ENCODE measurements at places on chromosomes 7 and 10. TPM values are rescaled to one million over a fixed set of nuclear protein-coding genes. Genes with fewer than 3 reads are reported as not detected.

Gene MYH16
- not detected for total RNA-seq

GRCh38 chr10:5645944-5646617 is 20.3 kb downstream of the ASB13 start:
- no peaks in the 10 kb centered on the region for H3K27me3 ChIP-seq
- H3K4me3 ChIP-seq, result no peak overlapping the region
- no peaks in the 10 kb centered on the region for H3K4me1 ChIP-seq
- H3K27ac ChIP-seq, result no peak overlapping the region
- DNase-seq, result no peak

DNA sequence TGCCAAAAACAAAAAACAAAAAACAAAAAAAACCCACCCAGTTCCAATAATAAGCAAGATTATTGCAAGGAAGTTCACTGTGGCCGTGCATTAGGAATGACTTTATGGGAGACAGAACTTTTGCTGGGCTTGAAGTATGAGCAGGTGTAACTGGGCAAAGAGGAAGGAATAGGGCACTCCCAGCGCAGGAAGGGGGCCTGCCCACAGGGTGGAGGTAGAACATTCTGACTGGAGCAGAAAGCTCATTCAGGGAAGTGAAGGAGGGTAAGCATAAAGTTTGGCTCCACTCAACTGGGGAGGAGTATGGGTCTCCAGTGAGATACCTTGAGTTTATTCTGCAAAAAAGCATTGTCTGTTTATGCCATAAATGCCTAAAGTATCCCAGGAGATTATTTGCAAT is 42.1 kb upstream of the WIPF3 start:
- peak; percentile 13 for DNase-seq
- H3K36me3 ChIP-seq, result no peaks in the 10 kb centered on the region
- H3K27me3 ChIP-seq, result peaks cover 38% of the 10 kb centered on the region
- H3K27ac ChIP-seq, result no peak overlapping the region
- H3K4me1 ChIP-seq, result no peaks in the 10 kb centered on the region

DNA sequence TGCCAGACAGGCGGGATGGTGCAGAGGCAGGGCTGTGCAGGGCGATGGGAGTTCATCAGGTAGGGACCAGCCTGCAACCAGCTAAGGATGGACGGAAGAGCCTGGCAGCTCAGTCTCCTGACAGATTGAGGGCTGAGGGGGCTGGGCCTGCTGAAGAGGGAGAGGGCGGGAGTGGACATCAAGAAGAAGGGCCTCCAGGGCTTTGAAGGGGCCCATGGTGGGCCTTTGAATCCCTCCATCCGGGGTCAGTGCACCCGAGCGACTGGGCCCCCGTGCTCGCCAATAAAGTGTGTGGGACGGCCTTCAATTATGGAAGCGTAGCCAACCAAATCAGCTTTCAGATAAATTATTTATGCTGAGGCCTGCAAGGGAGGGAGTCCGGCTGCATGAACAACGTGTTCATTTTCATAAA is 431.2 kb downstream of the RPS24 start:
- no peak for DNase-seq
- H3K27me3 ChIP-seq, result peaks cover 37% of the 10 kb centered on the region
- H3K27ac ChIP-seq, result no peak overlapping the region

Gene SFRP4
- total RNA-seq, result not detected

DNA sequence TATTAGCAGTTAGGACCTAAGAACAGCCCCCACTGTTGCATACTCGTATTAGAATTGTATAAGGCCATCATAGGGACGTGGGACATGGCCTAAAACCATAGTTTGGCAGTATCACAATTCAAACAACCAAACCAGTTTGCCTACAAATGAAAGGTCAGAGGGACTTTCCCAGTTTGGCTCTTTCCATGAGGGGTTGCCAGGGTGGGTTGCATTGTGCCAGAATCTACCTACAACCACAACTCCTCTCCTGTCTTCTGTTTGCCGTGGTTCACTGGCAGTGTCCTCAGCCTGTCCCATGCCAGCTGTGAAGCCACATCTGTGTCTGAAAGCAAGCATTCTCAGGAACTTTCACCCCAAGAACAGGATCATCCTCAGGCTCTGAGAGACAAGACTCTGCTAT is 44.5 kb downstream of the PIK3AP1 start:
- H3K4me3 ChIP-seq, result no peak overlapping the region
- H3K27ac ChIP-seq, result no peak overlapping the region
- no peaks in the 10 kb centered on the region for H3K4me1 ChIP-seq
- H3K27me3 ChIP-seq, result peaks cover 11% of the 10 kb centered on the region
- no peak for DNase-seq

Gene PRSS2
- total RNA-seq, result not detected

Gene CDH23
- 0.07 TPM for total RNA-seq

- DNase-seq, result no peak
- no peaks in the 10 kb centered on the region for H3K27me3 ChIP-seq
Observed at GRCh38 chr10:75049316-75050148, 61.9 kb upstream of the SAMD8 start.

- H3K36me3 ChIP-seq, result no peaks in the 10 kb centered on the region
- H3K4me1 ChIP-seq, result no peaks in the 10 kb centered on the region
- peak; percentile 22 for DNase-seq
- H3K4me3 ChIP-seq, result peak overlapping the region; percentile 74
Observed at GRCh38 chr10:15370212-15370855, 755 bp downstream of the FAM171A1 start.

Gene CALHM2
- 4.2 TPM for total RNA-seq

- H3K27ac ChIP-seq, result no peak overlapping the region
- H3K4me1 ChIP-seq, result no peaks in the 10 kb centered on the region
- no peak for DNase-seq
- H3K4me3 ChIP-seq, result no peak overlapping the region
Observed at GRCh38 chr10:77068969-77069368, 568.6 kb downstream of the KCNMA1 start.

DNA sequence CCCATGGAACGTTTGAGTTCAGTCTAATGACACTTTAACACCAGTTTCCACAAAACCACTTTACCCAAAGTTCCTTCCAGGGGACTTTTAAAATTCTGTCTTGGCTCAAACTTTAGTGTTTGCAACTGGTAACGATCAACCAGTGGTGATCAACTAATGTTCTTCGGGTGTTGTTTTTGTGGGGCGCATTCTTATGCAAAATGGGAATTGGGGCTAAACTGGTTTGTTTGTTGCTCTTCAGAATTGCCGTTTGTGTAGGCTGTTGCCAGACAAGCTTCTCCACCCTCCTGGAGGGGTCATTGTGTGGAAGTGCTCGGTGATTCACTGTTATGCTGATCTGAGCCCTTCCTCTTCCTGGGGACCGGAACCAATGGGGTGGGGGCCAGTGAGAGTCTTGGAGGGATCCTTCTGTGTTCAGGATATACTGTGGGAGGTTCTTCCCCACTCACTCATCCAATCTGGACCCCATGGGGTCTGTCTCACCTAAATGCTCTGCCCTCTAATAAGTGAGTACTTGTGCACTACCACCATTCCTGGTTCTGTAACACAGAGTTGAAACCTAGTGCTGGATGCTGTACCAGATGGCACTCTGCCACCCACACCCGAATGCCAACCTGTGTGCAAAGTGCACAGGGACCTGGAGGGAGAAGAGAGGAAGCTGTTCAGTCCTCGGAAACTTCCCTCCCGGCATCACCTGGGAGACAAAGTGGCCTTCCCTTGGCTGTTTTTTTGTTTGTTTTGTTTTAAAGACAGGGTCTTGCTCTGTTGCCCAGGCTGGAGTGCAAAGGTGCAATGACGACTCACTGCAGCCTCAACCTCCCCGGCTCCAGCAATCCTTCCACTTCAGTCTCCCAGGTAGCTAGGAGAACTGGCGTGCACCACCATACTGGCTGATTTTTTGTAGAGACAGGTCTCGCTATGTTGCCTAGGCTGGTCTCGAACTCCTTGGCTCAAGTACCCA is 2.1 kb downstream of the NFE2L3 start:
- peak overlapping the region; percentile 66 for H3K4me3 ChIP-seq
- no peak overlapping the region for H3K27ac ChIP-seq
- no peak for DNase-seq
- peaks cover 23% of the 10 kb centered on the region for H3K4me1 ChIP-seq

- DNase-seq, result no peak
- H3K27ac ChIP-seq, result no peak overlapping the region
- H3K4me1 ChIP-seq, result no peaks in the 10 kb centered on the region
- H3K36me3 ChIP-seq, result no peaks in the 10 kb centered on the region
- H3K27me3 ChIP-seq, result no peaks in the 10 kb centered on the region
Observed at GRCh38 chr10:94103801-94104221, 110.1 kb downstream of the PLCE1 start.

DNA sequence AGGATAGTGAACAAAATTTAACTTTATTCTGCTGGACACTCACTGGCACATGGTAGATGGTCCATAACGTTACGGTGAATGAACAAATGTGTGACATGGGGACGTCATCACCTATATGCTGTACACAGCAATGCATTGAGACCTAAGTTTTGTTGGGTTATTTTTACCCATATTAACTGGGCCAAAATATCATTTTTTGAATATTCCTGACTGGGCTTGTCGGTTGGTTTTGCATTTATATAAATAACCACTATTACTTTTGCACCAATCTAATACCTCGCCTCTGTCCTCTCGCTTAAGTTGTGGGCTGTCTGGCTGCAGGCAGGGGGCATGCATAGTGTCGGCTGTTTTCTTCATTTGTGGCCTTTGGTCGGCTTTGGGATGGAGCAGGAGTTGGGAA is 161.7 kb downstream of the USP6NL start:
- DNase-seq, result no peak
- H3K27ac ChIP-seq, result no peak overlapping the region
- H3K4me1 ChIP-seq, result no peaks in the 10 kb centered on the region
- peaks cover 49% of the 10 kb centered on the region for H3K27me3 ChIP-seq
- H3K36me3 ChIP-seq, result no peaks in the 10 kb centered on the region

- H3K36me3 ChIP-seq, result no peaks in the 10 kb centered on the region
- H3K27me3 ChIP-seq, result peaks cover 15% of the 10 kb centered on the region
- DNase-seq, result no peak
- H3K4me1 ChIP-seq, result no peaks in the 10 kb centered on the region
- no peak overlapping the region for H3K27ac ChIP-seq
Observed at GRCh38 chr7:65239707-65240352, 133.8 kb upstream of the ZNF92 start.

Gene LIPF
- total RNA-seq, result not detected

DNA sequence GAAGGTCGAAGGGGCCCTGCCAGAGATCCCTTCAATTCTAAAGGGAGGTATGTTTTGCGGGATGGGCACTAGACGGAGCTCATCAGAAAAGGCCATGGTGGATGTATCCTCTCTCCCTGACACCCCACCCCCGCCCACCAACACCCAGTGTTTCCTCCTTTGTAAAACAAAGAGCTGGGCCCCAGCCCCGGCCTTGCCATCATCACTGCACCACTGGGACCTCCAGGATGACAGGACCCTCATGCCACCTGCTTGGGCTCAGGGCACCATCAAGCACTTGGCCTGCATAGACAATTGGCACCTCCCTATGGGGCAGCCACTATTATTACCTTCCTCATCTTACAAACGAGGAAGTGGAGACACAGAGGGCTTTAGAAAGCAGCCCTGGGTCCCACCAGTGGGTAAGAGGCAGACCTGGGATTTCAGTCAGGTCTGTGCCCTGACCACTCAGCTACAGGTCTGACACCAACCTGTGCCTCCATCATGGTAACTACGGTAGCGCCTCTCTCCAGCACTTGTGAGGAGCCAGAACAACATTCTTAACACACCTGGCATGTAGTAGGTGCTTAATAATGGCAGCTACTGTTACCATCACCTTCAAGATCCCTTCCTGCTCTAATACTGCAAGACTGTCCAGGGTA is 2.0 kb downstream of the CALML3 start:
- no peak overlapping the region for H3K27ac ChIP-seq
- H3K4me1 ChIP-seq, result peaks cover 8% of the 10 kb centered on the region
- no peak overlapping the region for H3K4me3 ChIP-seq
- no peaks in the 10 kb centered on the region for H3K27me3 ChIP-seq

GRCh38 chr10:125377368-125377767 is 217.0 kb upstream of the CTBP2 start:
- H3K27me3 ChIP-seq, result peaks cover 15% of the 10 kb centered on the region
- H3K4me1 ChIP-seq, result no peaks in the 10 kb centered on the region
- no peak overlapping the region for H3K4me3 ChIP-seq
- no peaks in the 10 kb centered on the region for H3K36me3 ChIP-seq
- peak; percentile 25 for DNase-seq
